Activated naive CD4-positive, alpha-beta T cell (primary cell): ENCODE measurements at places on chromosomes 16 and 17.

GRCh38 chr16:13779676-13780075 lies 140.3 kb upstream of the ERCC4 start:
- DNase-seq: no peak

DNA sequence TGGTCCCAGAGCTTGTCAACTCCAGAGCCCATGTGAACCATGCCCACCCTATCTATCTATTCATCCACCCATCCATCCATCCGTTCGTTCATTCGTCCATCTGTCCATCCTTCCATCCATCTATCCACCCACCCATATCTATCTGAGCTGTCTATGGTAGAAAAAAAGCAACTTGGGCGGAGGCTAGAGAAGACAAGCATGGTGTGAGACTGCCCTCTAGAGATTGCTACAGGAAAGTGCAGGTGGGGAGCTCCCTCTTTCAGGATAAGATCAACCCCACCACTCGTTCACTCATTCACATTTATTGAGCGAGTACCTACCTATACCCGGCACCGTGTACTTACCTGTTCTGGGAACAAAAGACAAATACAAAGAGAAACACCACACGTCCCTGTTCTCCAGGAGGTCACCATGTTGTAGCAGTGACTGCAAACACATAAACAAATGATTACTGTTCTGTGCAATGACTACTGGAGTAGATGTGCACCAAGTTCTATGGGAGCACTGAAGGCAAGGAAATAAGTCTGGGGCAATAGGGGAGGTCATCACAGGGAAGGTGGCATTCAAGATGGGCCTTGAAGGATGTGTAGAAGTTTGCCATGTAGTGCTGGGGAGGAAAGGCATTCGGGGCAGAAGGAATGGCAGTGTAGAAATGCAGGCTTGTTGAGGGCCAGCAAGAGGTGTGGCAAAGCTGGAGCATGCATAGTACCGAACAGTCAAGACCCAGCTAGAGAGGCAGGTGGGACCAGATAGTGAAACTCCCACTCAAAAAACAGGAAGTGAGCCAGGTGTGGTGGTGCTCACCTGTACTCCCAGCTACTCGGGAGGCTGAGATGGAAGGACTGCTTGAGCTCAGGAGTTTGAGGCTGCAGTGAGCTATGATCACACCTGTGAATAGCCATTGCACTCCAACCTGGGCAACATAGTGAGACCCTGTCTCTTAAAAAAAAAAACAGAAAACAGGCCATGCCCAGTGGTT lies 13.4 kb upstream of the ATP5MC1 start:
- no peak for DNase-seq

GRCh38 chr16:56558024-56558747 lies 6.7 kb upstream of the MT4 start:
- no peak for DNase-seq

GRCh38 chr17:12463102-12463501 lies 202.6 kb upstream of the MYOCD start:
- no peak for DNase-seq

DNA sequence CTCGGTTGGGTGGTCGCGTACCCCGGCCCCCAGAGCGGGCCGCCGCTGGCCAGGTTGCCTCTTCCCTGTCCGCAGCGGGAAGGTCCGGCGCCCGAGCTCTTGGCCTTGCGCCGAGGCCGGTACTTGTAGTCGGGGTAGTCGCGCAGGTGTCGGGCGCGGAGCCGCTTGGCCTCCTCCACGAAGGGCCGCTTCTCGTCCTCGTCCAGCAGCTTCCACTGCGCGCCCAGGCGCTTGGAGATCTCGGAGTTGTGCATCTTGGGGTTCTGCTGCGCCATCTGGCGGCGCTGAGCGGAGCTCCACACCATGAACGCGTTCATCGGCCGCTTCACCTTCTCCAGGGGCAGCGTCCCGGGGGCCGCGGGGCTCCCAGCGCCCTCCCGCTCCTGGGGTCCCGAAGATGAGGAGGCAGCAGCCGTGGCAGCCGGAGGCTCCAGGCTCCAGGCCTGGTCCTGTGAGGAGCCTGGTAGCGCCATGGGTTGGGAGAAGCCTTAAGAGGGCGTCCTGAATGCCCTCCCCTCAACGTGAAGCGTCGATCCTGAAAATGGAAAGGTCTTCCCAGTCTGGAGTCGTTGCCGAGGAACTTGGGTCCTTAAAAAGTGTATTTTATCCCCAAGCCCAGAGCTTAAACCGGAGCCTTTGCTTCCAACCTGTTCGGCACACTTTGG lies 558 bp downstream of the SOX15 start:
- peak; percentile 25 for DNase-seq

GRCh38 chr16:73418051-73418450 lies 370.1 kb upstream of the ZFHX3 start:
- DNase-seq: no peak

DNA sequence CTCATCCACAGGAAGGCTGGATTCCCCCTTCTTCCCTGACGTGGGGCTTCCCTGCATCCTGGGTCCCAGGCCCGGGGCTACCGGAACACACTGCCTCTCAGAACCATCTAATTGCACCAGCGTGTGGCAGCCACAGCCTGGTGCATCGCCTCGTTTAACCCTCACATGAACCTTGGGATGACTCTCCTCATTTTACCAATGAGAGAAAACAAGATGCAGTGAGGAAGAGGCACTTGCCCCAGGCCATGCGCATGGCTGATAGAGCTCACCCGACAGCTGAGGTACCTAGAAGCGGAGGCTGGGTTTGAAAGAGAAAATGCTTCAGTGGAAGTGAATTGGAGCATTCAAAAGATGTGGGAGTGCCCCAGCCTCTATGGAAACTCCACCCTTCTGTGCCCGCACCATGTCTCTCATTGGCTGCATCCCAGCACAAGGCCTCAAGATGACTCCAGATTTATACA lies 162.3 kb downstream of the KATNIP start:
- no peak for DNase-seq

GRCh38 chr17:3693829-3694231 lies 2.1 kb downstream of the P2RX5 start:
- no peak for DNase-seq

- no peak for DNase-seq
Measured at GRCh38 chr17:39634384-39634871, 2.5 kb upstream of the STARD3 start.

DNA sequence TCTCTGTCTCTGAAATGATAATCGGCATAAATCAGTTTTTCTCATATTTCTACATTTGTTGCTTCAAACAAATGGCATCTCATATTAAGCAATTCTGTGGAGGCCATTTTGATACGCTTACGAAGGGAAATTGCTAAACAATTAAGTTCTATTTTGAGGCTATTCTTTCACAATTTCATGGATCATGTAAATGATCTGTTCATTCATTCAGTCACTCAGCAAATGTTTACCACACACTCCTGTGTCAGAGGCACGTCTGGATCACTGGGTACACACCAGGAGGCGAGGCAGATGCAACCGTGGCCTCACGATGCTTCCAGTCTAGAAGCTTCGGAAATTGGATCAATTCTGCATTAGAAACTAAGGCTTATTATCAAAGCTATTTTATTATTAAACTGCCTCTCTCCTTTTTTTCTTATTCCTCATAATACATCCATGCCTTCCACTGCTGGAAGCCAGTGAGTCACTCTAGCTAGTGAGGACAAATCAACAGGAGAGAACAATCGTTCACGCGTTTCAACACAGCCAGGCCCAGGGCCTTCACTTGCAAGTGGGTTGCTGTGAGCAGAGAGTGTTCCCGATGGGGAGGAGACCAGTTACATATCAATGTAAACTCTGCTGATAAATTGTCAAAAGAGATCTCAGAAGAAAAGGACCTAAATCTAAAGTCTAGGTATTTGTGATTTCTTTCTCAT lies 11.3 kb upstream of the SLC39A11 start:
- no peak for DNase-seq

GRCh38 chr16:84874553-84874952 lies 54.8 kb downstream of the CRISPLD2 start:
- DNase-seq: no peak

GRCh38 chr16:8901320-8901861 lies 19.2 kb downstream of the LITAFD start:
- no peak for DNase-seq

- DNase-seq: no peak
Measured at GRCh38 chr17:60416368-60416925, 5.8 kb upstream of the CHCT1 start.

- no peak for DNase-seq
Measured at GRCh38 chr17:48596000-48596734, 2.6 kb upstream of the HOXB5 start.

DNA sequence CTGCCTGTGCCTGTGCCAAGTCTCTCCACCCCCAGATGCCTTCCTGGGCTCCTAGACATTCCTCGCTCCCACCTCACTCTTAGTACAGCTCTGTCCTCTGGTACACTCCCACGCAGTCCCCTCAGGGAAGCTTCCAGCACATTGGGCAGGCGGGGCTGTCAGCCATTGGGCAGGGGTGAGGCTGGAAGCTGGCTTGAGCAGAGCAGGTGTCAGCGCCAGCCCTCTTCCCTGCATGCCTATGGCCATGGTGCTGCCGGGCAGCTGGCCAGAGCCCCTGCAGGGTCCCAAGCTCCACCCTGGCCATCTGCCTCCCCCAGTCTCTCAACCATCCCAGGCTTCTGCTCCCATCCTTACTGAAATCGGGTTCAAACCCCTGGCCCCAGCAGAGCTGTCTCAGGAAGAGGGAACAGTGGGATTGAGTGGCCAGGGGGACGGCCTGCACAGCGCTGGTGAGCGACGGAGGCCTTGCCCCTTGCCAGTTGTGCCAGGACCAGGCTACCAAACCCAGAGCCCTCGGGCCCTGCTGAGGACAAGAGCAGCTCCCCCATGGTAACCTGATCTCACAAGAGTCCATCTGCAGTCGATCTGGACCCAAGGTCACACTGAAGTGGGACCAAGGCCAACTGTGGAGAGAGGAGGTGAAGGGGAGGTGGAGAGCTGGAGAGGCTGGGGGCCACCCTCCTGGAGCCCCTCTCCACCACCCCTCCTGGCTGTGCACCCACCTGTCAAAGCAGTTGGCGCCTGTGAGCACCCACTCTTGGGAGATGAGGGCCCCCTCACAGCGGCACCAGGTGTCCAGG lies 2.4 kb upstream of the B9D1 start:
- no peak for DNase-seq

- no peak for DNase-seq
Measured at GRCh38 chr16:60744198-60744597, 1292.0 kb downstream of the CDH8 start.

GRCh38 chr16:54288835-54289241 lies 2.3 kb upstream of the IRX3 start:
- no peak for DNase-seq
